ENCODE measurements at places on chromosomes 5 and 9. TPM values are rescaled to one million over a fixed set of nuclear protein-coding genes. Genes with fewer than 3 reads are reported as not detected.

The IL13 gene
- total RNA-seq: not detected

The OR1J2 gene
- total RNA-seq: 1.2 TPM

The EIF4E1B gene
- 5.3 TPM for total RNA-seq

The NRG2 gene
- total RNA-seq: not detected

The PPIC gene
- 160 TPM for total RNA-seq

The C8G gene
- total RNA-seq: not detected

The RECK gene
- total RNA-seq: 12.0 TPM

The EFNA5 gene
- 15.2 TPM for total RNA-seq

The KLHL3 gene
- total RNA-seq: 5.5 TPM

The AQP3 gene
- 14.2 TPM for total RNA-seq

The PTPN3 gene
- total RNA-seq: 2.9 TPM

The S1PR3 gene
- total RNA-seq: 11.8 TPM

GRCh38 chr5:1515311-1515920 is 8.3 kb downstream of the LPCAT1 start:
- no peak for DNase-seq

GRCh38 chr5:65822710-65823109 is 100.7 kb downstream of the NLN start:
- DNase-seq: no peak

DNA sequence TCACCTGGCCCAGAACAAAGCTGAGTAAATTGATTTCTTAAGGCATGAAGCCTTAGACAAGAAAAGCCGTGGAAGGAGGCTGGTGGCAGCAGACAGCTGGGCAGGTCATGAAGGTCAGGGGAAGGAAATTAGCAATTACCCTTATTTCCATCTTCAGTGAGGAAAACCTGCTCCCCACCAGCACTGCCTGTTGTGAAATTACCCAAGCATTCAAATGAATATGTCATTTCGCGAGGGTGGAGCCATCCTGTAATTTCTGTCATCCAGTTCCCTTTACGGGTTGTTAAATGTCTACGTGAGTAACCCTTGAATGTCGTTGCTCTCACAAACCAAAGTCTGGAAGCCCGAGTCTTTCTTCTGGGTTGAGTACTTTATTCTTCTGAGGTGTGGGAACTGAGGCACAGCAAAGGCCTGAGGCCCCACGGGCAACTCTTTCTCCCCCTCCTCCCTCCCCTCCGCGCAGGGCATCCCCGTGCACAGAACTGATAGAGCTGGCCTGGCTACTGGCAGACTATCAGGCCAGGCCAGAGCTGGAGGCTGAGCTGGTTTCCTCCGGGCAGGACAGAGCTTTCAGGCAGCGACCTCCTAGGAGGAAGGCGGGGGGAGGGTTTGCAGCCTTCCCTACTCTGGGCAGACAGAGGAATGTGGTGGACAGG is 22.0 kb upstream of the AK3 start:
- DNase-seq: peak; percentile 40

DNA sequence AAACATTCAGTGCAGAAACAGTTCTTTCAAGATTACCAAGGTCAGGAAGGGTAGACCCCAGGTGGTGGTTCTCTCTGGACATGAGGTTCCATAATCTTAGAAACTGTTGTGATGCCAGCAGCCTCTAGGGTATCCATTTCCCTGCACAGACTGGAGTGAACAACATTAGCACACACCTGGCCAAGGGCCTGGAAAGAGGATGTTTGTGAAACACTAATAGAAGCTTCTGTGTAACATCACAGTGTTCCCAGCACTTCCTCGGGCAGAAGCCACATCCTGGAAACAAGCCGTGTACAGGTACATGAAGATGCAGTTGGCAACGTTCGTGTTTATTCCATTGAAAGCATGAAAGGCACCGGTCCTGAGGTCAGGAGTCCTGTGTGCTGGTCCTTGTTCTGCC is 598.2 kb upstream of the KLF4 start:
- no peak for DNase-seq

DNA sequence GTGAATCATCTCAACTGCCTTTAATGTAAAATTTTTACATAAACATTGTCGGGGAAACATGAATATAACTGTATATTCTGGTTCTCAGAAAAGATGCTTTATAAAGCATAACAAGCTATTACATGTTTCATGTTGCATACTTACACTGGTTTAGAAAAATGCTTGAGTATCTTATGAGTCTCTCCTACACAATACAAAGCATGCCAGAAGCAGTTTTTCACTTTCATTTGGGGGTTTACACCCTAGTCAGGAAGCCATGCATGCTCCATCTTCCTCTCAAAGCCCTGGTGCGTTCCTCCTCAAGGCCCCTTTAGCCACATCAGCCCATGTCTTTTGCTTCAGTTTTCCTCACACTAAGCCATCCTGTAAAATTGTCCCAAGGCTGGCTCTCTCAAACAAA is 22.8 kb downstream of the ELAVL2 start:
- no peak for DNase-seq

GRCh38 chr5:124665625-124666024 is 80.8 kb downstream of the ZNF608 start:
- no peak for DNase-seq

- no peak for DNase-seq
Observed at GRCh38 chr5:35338157-35338453, 107.8 kb upstream of the PRLR start.

DNA sequence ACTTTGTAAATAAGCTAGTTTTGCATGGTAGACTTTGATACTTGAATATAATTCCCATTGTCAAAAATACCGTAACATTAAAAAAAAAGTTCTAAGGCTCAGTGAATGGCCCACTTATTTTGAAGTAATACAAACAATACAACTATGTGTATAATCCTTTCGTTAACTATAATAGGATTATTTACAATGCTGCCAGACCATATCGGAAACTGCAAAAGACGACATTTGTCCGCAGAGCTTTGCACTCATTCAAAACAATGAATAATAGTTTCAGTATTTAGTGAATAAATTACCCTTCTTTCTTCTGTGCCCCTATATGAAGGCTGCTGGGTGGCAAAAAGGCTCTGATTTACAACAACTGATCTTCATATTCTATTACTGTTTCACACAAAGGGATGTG is 121.8 kb downstream of the DROSHA start:
- no peak for DNase-seq

DNA sequence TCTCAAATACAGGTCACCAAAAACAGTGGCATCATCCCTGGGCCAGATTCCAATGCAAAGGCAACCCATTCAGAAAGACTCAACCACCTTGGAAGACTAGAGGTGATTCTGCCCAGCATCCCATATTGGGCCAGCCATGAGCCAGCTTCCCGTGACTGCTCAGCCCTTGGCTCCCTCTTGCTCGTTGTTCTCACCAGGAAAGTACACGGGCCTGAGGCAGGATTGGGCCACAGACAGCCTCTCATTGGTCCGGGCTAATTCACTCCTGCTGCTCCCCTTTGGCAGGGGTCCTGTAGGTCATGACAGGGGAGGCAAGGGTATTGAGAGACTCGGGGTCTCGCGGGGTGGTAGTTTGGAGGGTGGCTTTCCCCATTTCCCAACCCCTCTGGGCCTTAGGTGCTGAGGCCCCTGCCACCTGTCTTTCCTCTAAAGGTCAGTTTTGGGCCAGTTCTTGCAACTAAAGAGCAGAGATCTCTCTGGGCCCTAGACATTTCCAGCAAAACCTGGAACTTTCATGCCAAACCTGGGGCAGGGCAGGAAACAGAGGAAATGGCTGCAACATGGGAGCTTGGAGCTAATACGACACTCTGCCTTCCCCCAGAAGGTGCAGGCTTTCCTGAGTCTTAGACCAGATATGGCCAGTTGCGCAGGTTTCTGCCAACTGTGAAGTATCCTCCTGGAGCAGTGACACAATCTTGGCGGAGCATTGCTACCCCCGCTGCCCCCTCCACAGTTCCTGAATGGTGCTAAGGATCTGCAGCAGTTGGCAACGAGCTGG is 22.0 kb upstream of the FGFR4 start:
- DNase-seq: no peak

GRCh38 chr5:101160002-101160401 is 256.9 kb upstream of the ST8SIA4 start:
- DNase-seq: peak; percentile 19

DNA sequence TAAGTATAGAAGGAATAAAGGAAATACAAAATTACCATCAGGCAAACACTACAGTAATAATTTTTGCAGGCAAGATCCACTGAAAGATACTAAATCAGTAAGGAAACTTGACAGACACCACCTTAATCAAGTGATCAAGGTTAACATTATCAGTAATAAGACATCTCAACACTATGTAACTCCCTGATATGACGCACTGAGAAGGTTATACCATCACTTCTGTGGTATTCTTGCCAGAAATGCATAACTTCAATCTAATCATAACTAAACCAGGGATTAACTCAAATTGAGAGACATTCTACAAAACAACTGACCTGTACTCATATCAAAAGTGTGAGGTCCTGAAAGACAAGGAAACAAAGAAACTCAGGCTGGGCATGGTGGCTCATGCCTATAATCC is 52.5 kb upstream of the GABRP start:
- DNase-seq: no peak

DNA sequence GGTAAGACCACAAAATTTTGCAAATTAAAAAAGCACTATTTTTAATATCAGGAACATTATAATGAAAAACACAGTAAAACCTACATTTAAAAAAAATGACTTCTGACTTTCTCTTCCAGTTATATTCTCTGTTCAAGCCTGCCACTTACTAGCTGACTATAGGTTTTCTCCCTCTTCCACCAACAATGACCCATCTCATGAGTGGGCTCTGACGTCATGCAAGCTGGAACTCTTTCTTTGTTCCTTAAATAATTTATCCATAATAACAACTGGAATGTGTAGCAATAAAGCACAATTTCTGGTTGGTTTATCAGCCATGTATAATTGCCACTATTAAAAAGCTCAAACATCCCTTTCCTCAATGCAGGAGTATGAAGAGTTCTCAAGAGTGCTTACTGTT is 378.1 kb upstream of the FAM174A start:
- no peak for DNase-seq

- no peak for DNase-seq
Observed at GRCh38 chr5:160129841-160130240, 10.6 kb upstream of the PWWP2A start.

DNA sequence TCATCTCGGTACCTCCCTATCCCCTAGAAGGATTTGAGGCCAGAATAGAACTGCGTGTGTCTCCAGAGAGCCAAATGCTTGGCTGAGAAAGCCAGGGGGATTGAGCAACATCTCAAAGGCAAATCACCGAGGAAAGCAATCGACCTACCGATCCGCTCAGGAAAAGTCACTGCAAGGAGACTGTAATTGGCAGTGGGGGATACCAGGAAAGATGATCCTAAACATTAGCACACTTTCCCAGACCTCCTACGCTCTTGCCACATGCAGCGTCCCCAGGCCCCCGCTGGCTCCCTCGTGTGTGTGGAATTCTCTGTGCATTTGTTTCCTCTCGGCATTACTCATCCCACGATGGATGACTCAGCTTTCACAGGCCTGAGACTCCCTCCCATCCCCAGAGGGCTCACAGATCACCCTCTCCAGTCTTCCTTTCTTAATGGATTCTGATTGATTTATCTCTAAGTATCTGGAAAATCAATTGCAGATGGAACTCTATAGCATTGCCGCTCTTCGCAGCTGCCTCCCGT is 82.2 kb upstream of the ICE1 start:
- peak; percentile 91 for DNase-seq

- DNase-seq: no peak
Observed at GRCh38 chr5:39195198-39195826, 24.1 kb downstream of the FYB1 start.

- no peak for DNase-seq
Observed at GRCh38 chr5:129125819-129126218, 31.3 kb downstream of the ISOC1 start.

DNA sequence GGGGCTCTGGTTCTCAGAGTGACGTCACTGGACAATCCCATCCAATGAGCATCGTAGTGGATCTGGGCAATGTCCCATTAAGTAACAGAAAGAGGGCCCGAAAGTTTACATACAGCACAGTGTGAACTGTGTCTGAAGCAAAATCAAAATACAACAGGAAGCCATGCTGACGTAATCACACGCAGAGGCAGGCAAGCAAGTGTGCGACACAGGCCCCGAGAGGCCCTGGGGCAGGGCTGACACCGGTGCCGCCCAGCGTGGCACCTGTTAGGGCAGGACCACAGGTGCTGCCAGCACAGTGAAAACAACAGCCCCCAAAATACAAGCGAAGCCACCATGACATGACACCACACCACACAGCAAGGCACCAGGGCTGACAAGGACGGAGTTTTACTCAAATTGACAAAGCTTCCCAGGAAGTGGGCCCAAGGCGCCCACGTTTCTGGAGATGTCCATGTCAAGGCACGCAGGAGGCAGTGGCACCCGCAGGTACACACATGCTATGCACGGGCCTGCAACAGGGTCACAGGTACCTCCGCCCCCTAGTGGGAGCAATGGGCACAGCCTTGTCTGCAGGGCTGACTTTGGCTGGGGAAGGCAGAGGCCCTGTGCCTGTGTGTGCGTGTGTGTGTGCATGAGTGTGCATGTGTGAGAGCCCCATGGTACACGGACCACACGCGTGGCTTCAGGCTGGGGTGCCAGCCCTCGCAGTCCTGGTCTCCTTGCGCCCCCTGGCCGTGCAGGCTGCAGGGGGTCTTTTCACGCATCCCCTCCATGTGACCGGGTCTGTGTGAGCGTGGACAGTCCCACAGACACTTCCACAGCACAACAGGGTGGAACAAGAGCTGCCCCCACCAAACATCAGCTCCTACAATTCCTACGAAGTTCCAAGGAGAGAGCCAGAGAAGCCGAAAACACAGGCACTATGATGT is 19.6 kb downstream of the QSOX2 start:
- DNase-seq: no peak

GRCh38 chr9:135908093-135908753 is 877 bp upstream of the CAMSAP1 start:
- DNase-seq: peak; percentile 23

- no peak for DNase-seq
Observed at GRCh38 chr5:132334812-132335211, 34.7 kb upstream of the SLC22A5 start.

DNA sequence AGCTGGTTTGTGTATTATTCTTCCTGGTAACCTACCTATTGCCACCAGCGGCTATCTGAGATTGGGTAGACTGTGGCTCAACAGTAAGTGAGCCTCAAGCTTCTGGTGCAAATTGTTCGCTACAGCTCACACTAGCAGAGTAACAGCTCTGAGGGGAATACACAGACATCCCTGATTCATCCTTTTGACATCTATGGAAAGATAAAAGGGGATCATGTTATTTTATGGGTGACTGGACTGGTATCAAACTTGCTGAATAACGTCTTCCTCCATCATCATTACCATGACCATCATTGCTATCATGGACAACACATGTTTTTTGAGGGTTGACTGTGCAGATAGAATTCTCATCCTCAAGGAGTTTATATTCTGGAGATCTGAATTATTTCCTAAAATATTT is 129.6 kb downstream of the PIK3R1 start:
- peak; percentile 79 for DNase-seq

- peak; percentile 26 for DNase-seq
Observed at GRCh38 chr9:29213417-29214153, 1640.3 kb upstream of the C9orf72 start.

Data from umbilical cord (tissue), 2 donors.